LHCN-M2 (cell line): ENCODE measurements at places on chromosomes 4 and X. TPM values are rescaled to one million over a fixed set of nuclear protein-coding genes. Genes with fewer than 3 reads are reported as not detected.

Gene VEGFC
- 29.9 and 39.5 TPM in 2 replicates for total RNA-seq

DNA sequence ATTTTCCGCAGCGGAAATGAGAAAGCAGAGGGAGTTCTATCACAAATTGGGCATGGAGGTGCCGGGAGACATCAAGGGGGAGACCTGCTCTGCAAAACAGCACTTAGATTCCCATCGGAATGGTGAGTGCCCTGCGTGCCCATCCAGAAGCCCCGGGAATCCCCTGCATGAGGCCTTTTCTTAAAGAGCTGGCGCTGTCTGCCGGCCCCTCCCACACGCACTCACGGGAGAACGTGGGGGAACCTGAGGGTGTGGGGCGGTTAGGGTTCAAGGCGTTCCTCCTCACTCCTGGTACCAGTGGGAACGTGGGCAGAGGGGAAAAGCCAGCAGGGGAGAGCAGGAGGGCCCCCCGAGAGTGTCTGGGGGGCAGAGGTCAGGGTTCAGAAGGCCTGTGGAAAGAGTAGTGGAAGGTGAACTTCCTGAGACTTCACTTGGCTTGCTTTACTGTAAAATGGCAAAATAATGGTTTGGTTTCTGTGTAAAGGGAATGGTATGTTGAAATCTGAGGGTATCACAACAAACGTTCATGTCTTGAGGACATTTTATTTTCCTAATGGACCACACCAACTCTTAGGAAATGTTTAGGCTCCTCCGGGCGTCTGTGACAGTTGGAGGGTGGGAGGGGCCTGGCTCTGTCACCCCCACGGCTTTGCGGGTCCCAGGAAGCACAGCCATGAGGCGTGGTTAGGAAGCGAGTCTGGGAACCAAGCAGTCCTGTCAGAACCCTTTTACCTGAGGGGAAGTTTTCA is 38.0 kb downstream of the PCGF3 start:
- peak; percentile 29 for DNase-seq

GRCh38 chr4:139084804-139085093 is 69.2 kb downstream of the NOCT start:
- no peak for DNase-seq

DNA sequence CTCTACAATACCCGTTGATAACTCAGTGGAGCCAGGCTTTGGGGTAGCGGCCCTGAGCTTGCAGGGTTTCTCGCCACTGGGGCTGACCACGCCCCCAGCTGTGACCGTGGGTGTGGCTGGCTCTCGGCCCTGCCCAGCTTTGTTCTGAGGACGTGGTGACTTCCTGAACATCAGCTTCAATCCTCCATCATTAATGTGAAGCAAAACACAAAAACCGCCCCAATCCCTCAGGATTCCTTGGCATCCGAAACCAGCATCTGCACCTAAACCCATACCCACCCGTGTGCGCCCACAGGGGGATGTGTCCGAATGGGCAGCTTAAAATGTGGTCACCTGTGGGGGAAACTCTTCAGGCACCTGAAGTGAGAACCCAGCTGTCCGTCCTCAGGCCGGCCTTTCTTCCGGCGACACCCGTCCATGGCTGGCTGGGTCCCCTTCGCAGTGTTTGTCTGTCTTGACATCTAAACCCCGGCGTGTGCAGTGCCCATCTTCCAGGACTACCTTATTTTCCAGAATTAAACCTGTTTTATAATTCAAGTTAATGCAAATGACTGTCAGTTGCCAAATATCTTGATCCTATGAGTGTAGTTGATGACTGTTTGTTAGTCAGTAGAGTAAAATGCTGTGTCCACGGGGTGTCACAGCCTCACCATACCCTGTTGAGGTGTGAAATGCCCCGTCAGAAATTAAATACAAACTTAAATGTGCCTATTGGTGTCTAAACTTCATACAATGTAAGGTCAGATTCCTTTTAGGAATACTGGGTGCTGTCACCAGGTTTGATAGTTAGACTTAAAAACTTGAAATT is 27.3 kb downstream of the NELFA start:
- peak; percentile 34 for DNase-seq

GRCh38 chr4:71211748-71212147 is 127.1 kb upstream of the SLC4A4 start:
- no peak for DNase-seq

GRCh38 chr4:175440786-175441185 is 371.3 kb downstream of the GPM6A start:
- no peak for DNase-seq
